ENCODE measurements at places on chromosomes 5 and 9. TPM values are rescaled to one million over a fixed set of nuclear protein-coding genes. Genes with fewer than 3 reads are reported as not detected.

The MTAP gene
- 67.5 TPM for total RNA-seq

The NEURL1B gene
- 14.6 TPM for total RNA-seq

The OR1N2 gene
- not detected for total RNA-seq

The CCDC192 gene
- total RNA-seq: not detected

The FST gene
- 4.7 TPM for total RNA-seq

The PAEP gene
- total RNA-seq: not detected

The MARVELD2 gene
- total RNA-seq: 0.26 TPM
